D341Med (cell line): ENCODE measurements at places on chromosomes 11 and 22.

DNA sequence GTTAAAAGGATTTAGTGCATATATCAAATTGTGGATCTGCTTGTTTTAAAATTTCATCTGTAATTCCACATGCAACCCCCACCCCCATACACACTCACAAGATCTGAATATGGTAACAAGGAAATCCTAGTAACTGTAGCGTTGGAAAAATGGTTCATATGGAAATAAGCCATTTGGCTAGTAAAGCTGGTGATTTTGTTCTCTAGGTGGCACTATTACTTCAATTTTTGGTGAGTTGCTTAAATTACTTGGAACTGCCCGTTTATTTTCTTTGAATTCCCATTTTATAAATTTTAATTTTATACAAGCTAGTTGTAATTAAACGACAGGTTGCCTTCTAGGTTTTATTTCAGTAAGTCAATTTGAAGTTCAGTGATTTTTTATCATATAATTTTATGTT is 5.3 kb downstream of the BDNF start:
- peak; percentile 18 for DNase-seq

- DNase-seq = no peak
Measured at GRCh38 chr22:39013942-39014722, at the start of gene APOBEC3C. Gene APOBEC3C (plus strand): TSS chr22:39014257. CDS start chr22:39014363, 106 bp downstream.

DNA sequence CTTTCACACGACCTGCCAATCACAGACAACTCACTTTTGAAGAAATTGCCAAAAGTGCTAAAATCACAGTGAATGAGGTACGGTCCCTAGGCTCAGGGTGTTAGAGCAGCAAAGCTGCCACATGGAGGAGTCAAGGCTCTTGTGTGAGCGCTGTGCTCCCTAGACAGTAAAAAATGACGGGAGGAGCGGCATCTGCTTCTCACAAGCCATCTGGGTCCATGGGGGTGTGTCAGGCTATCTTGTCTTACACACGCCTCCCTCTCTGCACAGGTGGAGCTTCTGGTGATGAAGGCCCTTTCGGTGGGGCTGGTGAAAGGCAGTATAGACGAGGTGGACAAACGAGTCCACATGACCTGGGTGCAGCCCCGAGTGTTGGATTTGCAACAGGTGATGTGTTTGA is 14.8 kb downstream of the PSMD13 start:
- no peak for DNase-seq

- DNase-seq = no peak
Measured at GRCh38 chr11:125175896-125176575, 11.5 kb downstream of the PKNOX2 start.

- no peak for DNase-seq
Measured at GRCh38 chr11:96324912-96325311, 18.1 kb downstream of the MAML2 start.

DNA sequence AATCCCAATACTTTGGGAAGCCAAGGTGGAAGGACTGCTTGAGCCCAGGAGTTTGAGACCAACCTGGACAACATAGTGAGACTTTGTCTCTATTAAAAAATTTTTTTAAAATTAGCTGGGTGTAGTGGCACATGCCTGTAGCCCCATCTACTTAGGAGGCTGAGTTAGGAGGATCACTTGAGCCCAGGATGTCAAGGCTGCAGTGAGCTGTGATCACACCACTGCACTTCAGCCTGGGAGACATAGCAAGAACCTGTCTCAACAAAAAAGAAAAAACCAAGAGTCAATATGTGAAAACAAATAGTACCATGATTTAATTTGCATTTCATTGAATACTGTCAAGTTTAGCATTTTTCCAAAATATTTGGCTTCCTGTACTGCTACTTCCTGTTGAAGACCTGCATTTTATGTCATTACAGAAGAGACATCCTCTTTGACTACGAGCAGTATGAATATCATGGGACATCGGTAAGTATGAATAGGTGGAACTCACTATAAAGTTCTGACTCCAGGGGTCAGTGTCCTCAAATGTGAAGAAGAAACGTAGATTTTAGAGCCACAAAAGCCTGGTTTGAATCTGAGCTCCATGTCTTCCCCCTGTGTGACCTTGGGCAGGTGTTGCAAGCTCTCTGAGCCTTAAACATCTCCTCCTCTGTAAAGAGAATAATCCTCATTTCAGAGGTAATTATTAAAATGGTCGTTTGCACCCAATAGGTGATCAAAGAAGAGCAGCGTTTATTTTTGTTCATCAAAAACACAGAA is 16.0 kb downstream of the CDC45 start:
- DNase-seq = no peak

DNA sequence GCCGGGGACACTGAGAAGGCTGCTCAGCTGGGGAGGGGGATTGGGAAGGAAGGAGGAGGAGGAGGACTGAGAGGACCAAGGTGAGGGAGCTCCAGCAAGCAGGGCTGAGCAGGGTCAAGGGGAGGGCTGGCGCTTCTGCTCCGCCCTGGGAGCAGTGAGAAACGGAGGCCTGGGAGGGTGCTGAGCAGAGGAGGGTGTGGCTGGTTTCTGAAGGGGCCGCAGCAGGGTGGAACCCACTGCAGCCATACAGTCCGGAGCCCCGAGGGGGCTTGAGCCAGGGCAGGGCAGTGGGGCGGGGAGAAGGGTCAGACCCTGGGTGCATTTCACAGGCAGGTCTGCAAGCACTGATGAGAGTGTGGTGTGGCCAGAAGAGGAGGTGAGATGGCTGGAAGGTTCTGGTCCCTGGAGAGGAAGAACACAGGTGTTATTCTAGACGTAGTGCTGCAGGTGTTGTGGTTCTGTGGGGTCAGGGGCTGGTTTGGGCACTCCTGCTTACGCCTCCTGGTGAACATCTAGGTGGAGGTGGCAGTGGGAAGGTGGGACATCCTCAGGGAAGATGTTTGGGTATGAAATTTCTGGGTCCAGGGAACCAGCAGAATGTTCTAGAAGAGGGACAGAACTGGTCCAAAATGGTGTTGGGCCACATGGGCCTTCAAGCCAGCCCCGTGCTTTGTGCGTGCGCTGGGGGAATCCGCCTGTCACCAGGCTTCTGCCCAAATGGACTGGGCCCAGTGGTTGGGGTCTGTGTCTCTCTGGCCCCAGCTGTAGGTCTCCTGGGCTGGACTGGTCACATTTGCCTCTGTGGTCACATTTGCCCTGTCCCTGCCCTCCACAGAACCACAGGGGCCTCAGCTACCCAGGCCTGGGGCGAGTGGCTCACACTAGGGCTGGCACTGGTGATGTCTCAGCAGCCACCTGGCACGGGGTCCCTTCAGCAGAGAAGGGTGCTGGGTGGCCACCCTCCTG is 714.7 kb downstream of the BRD1 start:
- DNase-seq = no peak

- no peak for DNase-seq
Measured at GRCh38 chr22:36833073-36833472, 16.2 kb upstream of the PVALB start.

DNA sequence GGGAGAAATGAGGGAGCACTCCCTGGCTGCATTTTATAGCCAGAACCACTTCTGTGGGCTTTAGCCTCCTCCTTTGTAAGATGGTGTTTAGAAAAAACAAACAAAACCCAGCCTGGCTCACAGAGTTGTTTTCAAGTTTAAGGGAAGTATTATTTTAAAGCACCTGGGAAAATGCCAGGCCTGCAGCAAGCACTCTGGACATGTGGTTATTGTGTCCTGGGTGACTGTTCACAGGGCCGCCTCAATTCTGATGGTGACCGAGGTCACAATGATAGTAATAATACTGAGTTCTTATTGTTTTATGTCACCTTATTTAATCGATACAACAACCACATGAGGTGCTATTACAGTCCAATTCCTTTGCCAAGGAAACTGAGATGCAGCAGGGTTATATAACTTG is 20.7 kb upstream of the SLC22A12 start:
- DNase-seq = no peak

GRCh38 chr11:96144553-96144952 is 198.4 kb downstream of the MAML2 start:
- no peak for DNase-seq

DNA sequence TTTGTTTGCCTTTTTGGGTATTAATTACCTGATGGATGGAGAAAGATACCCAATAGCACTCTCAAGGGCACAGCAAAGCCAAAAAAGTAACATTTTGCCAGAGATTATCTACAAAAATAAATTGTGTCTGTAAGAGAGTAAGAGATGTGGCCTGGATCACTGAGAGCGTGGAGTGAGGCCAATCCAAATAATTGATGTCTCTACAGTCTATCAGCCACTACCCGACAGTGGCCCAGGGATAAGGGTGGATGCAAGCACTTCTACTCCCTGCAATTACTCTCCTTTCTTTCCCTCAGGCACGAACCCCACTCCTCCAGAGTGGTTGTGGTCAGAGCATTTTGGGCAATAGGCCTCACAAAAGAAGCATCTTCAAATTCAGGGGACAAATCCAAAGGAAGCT is 92.3 kb upstream of the ZC3H12C start:
- no peak for DNase-seq

GRCh38 chr11:95345651-95346050 is 114.6 kb upstream of the SESN3 start:
- no peak for DNase-seq

GRCh38 chr11:19365743-19366410 is 125.1 kb upstream of the E2F8 start:
- DNase-seq = no peak

- no peak for DNase-seq
Measured at GRCh38 chr11:16862726-16863125, 124.3 kb downstream of the C11orf58 start.

- DNase-seq = peak; percentile 59
Measured at GRCh38 chr22:26589367-26589844, 526 bp downstream of the TPST2 start.

GRCh38 chr11:129319201-129319600 is 56.4 kb upstream of the BARX2 start:
- no peak for DNase-seq

- DNase-seq = peak; percentile 72
Measured at GRCh38 chr11:68632802-68633201, 51.5 kb upstream of the GAL start.

- DNase-seq = no peak
Measured at GRCh38 chr11:108916290-108916689, 251.4 kb downstream of the DDX10 start.

- peak; percentile 82 for DNase-seq
Measured at GRCh38 chr22:42780070-42780540, 59.4 kb upstream of the A4GALT start.

DNA sequence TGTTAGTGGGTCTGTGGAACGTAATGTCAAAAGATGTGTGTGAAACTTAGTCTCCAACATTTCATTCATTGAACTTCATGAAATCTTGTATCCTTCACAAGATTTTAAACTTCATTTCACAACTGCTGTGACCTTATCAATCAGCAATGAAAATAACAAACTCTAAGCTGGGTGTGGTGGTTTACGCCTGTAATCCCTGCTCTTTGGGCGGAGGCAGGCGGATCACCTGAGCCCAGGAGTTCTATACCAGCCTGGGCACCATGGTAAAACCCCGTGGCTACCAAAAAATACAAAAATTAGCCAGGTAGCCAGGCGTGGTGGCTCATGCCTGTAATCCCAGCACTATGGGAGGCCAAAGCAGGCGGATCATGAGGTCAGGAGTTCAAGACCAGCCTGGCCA is 5.1 kb downstream of the CHKA start:
- no peak for DNase-seq

DNA sequence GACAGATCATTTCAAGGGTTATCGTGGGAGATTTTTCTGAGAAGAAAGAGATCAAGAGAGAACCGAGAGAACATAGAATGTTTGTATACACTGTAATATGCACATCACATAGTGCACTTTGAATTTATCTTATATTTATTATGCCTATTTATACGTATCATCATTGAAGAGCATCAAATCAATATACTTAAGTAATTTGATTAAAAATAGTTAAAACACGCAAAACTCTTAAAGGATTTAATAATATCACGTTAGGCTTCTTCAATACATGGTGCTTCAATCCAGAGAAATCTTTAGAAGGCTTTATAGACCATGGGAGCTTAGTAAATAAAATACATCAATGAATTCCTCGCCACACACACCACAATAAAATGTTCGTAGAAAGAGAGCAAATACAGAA is 139.5 kb upstream of the C11orf58 start:
- DNase-seq = no peak

DNA sequence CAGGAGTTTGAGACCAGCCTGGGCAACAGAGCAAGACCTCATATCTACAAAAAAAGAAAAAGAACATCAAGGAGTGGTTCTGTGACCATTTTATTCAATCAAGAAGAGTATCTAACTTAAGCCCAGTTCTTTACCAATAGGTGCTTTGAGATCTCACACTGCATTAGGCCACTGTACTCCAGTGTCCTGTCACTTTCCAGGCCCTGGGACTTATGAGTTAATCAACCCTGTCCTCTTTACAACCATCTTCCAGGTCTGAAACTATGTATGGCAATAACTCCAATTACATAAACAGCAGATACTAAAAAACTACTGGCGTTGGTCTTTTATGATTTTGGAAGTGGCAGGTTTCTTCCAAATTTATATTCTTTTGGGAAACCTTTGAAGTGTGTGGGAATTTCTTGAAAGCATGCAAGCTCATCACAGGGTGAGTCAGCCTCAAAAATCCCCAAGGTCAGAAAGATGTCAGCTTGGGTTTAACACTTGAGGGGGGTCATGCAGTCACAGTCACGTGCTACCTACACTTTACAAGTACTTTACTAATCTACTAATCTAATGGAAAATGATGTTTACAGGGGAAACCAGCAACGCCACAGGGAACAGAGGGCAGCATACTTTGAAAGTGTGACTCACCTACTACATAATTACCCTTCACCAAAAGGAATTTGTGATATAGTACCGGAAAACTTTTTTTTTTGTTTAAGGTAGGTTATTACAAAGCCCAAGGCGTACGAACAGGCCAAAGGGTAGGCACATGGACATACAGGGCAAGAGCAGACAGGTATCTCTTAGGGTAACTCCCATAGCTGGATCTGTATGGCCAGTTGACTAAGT is 15.6 kb downstream of the PISD start:
- no peak for DNase-seq

- DNase-seq = peak; percentile 64
Measured at GRCh38 chr22:41762980-41763779, 37.3 kb upstream of the CCDC134 start.

GRCh38 chr11:91795139-91795887 is 429.3 kb upstream of the FAT3 start:
- no peak for DNase-seq

- DNase-seq = no peak
Measured at GRCh38 chr11:76337923-76338322, 43.0 kb downstream of the THAP12 start.

- DNase-seq = no peak
Measured at GRCh38 chr22:38930512-38930911, 26.9 kb upstream of the APOBEC3A start.
